ENCODE measurements at places on chromosomes 2 and 18.
A peak's percentile ranks its signal among the peaks of the same experiment; 100 is the strongest.

- peak; percentile 76 for DNase-seq
Observed at GRCh38 chr2:101124643-101125366, 26.4 kb downstream of the TBC1D8 start.

DNA sequence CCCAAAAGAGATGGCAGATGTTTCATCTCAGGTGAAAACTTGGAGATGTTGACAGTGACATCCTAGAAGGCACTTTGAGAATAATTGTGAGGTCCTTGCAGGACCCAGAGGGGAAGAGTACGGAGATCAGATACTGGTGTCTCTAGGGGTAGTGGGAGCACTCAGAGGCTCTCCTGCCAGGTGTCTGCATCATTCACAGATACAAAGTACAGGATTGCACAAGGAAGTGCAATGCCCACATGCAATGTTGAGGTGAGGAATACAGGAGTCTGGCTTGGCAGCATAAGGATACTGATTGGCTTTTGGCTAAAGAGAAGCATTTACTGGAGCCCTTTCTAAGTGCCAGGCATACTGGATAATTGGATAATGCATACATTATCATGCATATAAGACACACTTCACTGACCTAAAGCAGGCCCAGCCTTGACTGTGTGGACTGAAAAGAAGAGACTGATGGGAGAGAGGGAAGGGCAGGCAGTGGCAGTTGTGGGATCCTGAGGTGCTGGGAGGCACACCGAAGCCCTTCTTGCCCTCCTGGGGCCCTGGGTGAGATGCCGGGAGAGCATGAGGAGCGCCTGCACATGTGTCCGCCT lies 31.0 kb upstream of the NCKAP5 start:
- no peak for DNase-seq

DNA sequence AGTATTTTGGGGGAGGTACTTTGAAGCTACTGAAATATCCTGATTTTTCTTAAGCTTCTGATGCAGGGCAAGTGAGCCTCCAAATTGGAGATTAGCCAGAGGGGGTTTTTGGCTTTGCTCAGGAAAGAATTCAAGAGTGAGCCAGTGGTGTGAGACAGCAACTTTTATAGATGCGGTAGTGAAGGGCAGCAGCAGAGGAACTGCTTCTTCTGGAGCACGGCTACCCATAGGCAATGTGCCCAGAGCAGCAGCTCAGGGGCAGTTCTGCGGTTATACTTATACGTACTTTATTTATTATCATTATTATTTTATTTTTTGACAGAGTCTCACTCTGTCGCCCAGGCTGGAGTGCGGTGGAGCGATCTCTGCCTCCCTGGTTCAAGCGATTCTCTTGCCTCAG lies 19.8 kb upstream of the NT5DC4 start:
- DNase-seq = no peak

GRCh38 chr2:33598561-33599174 lies 431 bp downstream of the FAM98A start:
- DNase-seq = peak; percentile 43

DNA sequence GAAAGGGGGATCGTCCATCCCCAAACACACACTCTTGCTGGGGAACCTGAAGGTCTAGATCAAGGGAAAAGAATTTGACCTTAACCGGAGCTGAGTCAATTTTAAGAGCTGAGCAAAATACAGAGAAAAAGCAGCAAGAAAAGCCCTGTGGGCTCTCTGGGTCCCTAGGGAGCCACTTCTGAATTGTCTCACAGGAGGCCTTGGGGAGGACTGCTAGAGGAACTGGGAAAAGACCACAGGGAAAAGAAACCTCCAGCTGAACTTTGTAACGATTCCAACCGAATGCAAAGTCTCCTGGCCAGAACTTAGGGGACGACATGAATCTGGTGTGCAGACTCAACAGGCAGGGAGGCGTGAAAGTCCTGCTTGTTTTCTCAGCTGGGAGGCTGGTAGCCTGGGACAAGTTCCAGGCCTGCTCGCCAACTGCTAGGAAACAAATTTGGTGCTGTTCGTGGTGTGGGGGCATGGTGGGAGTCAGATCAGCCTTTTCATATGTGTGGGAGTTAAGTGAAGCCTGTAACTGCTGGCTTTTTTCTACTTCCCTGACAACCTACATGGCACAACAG lies 644.6 kb upstream of the CNTNAP5 start:
- DNase-seq = no peak

DNA sequence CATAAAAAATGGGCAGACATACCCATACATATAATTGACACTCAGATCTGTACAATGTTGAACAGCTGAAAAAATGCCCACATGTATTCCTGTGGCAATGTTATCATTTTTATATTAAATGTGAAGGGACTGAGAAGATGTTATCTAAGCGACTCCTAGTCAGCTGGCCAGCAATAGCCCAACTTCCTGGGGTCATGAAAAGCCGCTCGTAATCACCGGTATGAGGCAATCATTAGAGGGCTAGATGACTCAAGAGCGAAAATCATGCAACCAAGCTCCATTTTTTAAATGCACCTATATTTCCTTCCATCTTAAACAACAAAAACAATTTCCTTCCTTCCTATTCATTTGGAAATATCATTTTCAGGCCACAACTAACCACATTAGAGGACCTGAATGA lies 274.6 kb upstream of the CCDC68 start:
- peak; percentile 47 for DNase-seq

- DNase-seq = peak; percentile 50
Observed at GRCh38 chr2:68715353-68716041, 19.1 kb upstream of the ARHGAP25 start.

GRCh38 chr18:75441896-75442295 lies 14.4 kb upstream of the SMIM21 start:
- DNase-seq = no peak

GRCh38 chr2:159243529-159243928 lies 43.0 kb downstream of the WDSUB1 start:
- DNase-seq = no peak

GRCh38 chr2:99836690-99837605 lies 305.4 kb downstream of the AFF3 start:
- no peak for DNase-seq

GRCh38 chr2:54894467-54894866 lies 155.8 kb downstream of the RTN4 start:
- no peak for DNase-seq

DNA sequence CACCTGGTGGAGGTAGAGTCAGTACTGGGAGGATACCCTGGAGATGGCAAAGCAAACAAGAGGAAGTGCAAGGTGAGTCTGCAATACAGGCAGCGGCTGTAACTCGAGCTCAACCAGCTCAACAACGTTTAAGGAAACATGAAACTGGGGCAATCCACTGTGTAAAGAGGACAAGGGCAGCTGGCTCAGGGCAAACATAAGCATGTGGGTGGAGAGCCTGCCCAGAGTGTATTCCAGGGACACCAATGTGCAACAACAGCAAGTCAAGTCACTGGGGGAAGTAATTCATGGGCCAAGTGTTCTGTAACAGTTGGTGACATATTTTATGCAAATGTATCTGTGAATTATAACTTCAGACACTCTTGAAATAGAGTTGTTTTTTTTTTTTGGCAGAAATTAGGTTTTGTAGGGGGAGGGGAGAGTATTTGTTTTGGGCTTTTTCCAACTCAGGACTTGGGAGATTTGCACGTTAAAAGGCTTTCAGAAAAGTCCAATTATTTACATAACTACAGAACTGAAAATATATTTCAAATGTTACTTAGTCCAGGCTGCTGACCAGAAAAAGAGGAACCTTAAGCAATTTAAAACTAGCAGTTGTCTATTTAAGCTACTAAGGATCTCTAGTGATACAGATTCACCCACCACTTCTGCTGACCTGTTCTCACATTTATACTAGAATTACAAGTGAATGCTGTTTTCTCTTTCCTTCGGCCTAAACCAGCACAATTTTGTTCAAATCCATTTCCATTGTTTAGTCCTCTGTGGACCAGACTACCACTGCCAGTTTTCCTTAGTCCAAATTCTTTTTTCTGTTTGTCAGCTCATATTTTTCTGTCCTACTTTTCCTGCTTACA lies 18.6 kb downstream of the NRXN1 start:
- no peak for DNase-seq

DNA sequence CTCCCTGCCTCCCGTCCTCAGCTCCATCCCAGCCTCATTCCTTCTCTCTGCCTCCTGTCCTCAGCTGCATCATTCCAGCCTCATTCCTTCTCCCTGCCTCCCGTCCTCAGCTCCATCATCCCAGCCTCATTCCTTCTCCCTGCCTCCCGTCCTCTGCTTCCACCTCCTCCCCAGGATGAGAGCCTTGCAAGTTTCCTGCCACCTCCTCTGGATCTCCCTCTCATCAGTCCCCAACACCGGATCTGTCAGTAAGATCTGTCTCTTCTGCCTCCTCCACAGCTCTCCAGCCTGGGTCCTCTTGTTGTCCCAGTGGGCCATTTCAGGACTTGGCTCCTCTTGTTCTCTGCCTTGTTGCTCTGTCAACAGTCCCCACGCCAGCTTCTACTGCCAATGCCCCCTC lies 130.9 kb downstream of the NDUFA10 start:
- no peak for DNase-seq

- no peak for DNase-seq
Observed at GRCh38 chr2:241008711-241009121, 10.3 kb downstream of the SNED1 start.

- DNase-seq = no peak
Observed at GRCh38 chr2:172106108-172106961, 3.6 kb upstream of the DLX2 start.

GRCh38 chr2:172038121-172038520 lies 38.4 kb downstream of the METAP1D start:
- no peak for DNase-seq

GRCh38 chr18:63237881-63238692 lies 81.5 kb downstream of the BCL2 start:
- peak; percentile 88 for DNase-seq

GRCh38 chr2:117956036-117956796 lies 57.7 kb downstream of the CCDC93 start:
- no peak for DNase-seq

- DNase-seq = no peak
Observed at GRCh38 chr2:145059914-145060313, 540.0 kb upstream of the ZEB2 start.

DNA sequence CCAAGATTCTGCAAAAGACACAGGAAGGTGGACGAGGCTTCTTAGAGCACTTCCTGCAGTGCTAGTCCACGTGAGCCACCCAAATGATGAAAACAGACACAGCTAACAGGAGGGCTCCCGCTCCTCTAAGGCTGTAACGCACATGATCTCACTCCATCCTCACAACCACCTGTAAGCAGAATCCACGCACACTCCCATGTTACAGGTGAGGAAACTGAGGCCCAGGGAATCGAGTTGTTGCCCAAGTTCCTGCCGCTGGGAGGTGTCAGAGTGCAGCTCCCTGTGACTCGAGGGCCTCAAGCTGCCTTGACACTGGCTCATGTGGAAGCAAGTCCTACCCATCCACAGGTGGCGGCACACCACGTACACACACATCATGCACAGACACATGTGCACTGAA lies 4.4 kb downstream of the DNMT3A start:
- DNase-seq = no peak

GRCh38 chr18:8287196-8287885 lies 321.9 kb upstream of the RAB12 start:
- DNase-seq = no peak

DNA sequence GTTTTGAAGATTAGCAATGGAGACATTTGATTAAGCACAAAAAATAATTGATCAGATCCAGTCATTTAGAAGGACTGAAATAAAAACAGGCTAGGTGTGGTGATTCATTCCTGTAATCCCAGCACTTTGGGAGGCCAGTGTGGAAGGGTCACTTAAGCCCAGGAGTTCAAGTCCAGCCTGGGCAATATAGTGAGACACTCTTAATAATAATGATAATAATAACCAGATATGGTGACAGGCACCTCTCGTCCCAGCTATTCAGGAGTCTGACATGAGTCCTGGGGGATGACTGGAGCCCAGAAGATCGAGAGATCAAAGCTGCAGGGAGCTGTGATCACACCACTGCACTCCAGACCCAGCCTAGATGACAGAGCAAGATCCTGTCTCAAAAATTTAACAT lies 3.5 kb upstream of the FN1 start:
- no peak for DNase-seq

DNA sequence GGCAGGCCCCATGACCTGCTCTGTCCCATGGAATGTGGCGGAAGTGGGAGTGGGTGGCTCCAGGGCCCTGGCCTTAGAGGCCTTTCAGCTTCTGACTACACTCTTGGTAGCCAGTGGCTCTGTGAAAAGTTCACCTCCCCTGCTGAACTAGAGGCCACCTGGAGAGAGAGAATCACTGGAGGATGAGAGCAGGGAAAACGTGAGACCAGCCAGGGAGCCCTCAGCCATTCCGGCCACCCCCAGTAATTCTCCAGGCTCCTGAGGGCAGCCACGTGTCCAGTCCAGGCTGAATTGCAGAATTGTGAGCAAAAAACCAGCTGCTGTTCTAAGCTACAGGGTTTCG lies 10.5 kb downstream of the COLEC12 start:
- no peak for DNase-seq

DNA sequence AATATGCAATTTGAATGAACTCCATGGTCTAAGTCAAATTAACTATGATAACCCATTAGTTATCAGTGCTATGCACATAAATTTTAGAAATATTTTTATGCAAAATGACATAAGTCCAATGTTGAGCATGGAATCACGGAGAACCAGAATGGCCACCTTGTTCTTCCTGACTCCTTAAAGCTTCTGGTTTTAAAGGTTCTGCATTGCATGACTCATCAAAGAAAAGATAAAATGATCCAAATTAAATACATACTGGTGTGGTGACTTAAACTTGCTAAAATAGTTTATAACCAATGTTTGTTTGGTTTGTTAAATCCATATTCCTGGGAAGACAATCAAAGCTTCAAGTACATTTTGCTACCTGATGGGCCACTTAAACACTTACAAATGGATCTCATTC lies 1146.9 kb upstream of the NRXN1 start:
- peak; percentile 5 for DNase-seq

GRCh38 chr2:151021747-151022452 lies 239.8 kb downstream of the RBM43 start:
- no peak for DNase-seq

DNA sequence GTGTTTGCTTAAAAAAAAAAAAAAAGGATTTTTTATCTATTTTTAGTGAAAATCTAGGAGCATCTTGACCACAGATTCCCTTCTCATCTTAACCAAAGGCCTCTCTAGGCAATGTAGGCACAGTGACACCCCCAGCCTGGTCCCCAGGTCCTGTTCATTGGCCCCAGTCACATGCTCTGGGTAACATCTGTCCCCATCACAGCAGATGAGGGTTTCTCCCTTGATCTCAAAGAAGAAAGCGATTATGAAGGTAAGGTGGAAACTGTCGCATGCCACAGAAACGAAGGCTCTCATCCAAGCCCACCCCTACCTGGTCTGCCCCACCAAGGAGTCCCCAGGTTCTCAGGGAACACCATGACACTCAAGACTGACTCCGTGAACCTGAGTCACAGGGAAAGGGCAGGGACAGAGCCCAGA lies 4.7 kb downstream of the HS6ST1 start:
- DNase-seq = no peak

GRCh38 chr18:28690836-28691495 lies 514.0 kb upstream of the CDH2 start:
- no peak for DNase-seq

GRCh38 chr2:136012315-136012714 lies 26.9 kb upstream of the DARS1 start:
- DNase-seq = no peak

DNA sequence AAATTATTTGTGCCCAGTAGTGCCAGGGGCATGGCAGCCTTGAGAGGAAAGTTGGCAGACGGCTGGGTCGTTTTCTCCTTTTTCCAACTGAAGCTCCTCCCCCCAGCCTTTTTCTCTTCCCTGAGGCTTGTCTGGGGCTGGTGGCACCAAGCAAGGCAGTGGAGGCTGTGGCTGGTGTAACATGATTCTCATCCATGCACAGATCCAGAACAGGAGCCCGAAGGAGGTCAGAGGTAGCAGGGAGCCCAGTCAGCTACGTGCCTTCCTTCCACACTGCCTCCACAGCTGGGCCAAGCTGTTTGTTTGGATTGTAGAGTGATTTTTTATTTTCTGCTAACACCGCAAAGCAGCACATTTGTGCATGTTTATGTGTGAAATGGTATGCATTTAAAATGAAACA lies 170.3 kb upstream of the MGAT5 start:
- DNase-seq = no peak

Measured in brain microvascular endothelial cell (primary cell).